ENCODE measurements at places on chromosomes 12 and 14.

DNA sequence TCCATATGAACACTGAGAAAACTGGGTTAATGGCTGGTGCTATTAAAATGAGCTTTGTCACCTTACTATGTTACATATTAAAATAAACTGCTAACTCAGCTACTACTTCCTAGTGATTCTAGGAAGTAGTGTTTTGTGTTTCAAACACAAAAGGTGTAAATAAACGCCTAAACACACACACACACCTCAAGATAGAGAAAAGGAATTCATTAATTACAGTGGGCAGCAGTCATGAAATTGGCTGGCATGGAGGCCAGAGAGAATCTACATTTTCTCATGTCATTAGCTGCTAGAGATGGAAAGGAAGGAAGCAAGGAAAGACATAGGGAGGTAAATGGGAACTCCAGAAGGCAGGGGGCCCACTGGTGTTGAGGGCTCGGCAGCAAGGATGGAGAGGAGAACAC is 787 bp upstream of the PRMT5 start:
- no peak for DNase-seq

DNA sequence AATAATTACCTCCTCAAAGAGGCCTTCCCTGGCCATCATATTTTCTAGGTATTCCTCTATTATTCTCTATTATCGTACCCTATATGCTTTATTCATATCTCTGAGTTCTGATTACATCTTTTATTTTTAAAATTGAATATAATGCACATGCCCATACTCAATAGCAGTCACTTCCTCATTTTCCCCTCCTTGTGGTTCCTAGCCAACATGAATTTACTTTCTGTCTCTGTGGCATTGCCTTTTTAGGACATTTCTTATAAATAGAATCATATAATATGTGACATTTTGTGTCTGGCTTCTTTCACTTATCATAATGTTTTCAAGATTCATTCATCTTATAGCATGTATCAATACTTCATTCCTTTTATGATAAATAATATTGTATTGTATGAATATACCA is 74.4 kb upstream of the TRHDE start:
- DNase-seq = no peak

- DNase-seq = no peak
Observed at GRCh38 chr12:109764123-109764522, 50.5 kb downstream of the FAM222A start.

- no peak for DNase-seq
Observed at GRCh38 chr12:6574576-6575295, 6.6 kb upstream of the NOP2 start.

- DNase-seq = no peak
Observed at GRCh38 chr12:110010853-110011723, 11.9 kb downstream of the ANKRD13A start.

- DNase-seq = no peak
Observed at GRCh38 chr14:77889971-77890442, 90.1 kb downstream of the ADCK1 start.

- DNase-seq = no peak
Observed at GRCh38 chr12:40469736-40470135, 222.5 kb upstream of the CNTN1 start.

DNA sequence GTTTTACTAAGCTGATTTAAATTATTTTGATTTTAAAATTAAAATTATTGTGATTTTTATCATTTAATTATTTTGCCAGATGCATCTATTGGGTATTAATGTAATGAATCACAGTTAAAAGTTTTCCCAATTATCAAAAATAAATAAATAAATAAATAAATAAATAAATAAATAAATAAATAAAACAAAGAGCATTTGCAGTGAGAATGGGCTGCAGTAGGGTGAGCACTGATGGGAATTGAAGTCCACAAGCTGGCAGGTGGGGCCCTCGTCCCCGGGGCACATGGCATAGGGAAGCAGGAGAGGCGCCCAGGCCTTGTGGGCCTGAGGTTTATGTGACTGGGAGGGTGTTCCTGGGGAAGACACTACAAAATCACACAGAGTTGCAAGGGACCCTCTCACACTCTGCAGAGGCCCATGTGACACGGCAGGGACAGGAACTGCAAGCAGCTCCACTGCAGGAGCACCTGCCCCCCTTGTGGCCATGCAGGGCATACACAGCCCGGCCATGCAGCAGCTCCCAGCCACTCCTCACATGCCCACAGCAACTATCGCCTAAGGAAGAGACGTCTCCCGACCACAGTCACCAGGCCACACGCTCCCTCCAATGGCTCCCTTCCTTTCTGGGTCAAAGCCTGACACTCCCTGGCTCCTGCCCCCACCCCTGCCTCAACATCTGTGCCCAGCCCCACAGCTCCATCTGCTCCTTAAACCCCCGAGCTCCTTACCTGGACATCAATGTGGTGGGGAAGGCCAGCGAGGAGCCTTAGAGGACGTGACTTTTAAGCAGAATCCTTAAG is 256.3 kb upstream of the SFSWAP start:
- DNase-seq = peak; percentile 55

GRCh38 chr12:95574799-95575452 is 23.6 kb upstream of the USP44 start:
- peak; percentile 61 for DNase-seq

DNA sequence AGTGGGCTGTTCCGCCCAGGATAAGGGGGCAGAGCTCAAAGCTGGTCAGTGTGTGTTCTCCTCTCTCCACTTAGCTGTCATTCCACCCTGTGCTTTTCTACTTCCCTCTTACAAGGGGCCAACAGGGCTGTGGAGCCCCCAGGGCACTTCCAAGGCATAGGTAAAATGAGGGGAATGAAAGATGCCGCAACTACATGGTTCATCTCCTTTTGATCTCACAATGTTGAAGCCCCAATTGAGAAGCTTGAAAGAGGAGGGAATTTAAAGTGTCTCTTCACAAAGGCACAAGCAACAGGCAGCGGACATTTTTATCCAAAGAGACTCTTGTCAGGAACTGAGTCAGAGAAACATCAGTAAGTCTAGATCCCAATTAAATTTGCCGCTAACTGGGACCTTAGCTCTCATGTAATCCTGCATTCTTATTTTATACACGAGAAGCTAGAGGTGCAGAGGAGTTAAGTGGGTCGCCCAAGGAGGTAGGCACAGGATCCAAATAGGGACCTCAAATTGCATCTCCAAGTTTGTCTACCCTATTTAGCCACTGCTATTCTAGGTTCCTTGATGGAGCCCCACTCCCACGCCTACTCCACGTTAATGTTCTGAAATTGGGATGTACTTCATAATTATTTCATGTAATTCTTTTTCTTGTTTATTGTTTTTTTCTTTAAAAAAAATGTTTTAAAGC is 20.1 kb downstream of the TRIM9 start:
- no peak for DNase-seq

GRCh38 chr12:79566452-79567174 is 124.2 kb downstream of the PAWR start:
- no peak for DNase-seq

DNA sequence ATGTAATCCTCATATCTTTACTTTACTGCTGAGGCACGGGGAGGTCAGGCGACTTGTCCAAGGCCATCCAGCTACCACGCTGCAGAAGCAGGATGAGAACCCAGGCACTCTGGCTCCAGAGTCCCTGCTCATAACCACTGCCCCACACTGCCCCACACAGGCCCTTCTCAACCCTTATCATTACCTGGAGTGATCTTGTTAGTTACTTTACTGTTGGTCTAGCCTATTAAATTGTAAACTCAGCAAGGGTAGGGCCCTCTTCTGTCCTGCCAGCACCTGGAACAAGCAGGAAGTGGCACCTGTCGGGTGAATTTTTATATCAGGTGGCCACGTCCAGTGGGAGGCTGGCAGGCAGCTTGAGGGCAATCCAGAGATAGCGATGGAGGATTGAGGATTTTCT is 12.2 kb downstream of the FAIM2 start:
- no peak for DNase-seq

DNA sequence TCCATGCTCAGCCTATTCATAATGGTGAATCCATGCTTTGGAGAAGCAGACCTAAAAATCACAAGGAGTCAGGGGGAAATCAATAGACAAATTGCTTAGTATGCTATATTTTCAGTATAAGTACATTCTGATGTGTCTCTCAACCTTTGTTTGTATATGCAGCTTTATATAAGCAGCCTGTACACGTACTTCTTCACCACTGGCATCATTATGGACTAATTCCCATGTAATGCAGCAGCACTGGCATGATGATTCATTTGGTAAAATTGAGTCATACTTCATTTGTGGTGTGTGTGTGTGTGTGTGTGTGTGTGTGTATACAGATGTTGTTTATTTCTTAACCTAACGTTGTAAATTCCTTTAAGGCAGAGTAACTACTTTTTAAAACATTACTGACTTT is 10.9 kb downstream of the DCP1B start:
- DNase-seq = peak; percentile 36

DNA sequence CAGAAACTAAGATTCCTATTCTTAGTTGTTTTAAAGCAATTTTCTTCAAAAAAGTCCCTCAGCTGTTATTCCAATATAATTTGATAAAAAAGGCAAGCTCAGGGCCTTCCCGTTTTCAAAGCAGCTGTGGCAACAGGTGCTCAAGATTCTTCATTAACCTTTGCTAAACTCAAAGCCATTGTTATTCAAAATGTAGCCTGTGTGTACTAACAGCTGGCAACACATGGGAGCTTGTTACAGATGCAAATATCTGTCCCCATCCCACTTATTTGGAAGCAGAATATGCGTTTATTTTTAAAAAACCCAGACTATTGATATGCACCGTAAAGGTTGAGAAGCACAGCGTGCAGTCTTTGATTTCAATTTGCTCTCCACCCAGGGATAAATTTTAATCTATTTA is 210.4 kb upstream of the SYT10 start:
- no peak for DNase-seq

DNA sequence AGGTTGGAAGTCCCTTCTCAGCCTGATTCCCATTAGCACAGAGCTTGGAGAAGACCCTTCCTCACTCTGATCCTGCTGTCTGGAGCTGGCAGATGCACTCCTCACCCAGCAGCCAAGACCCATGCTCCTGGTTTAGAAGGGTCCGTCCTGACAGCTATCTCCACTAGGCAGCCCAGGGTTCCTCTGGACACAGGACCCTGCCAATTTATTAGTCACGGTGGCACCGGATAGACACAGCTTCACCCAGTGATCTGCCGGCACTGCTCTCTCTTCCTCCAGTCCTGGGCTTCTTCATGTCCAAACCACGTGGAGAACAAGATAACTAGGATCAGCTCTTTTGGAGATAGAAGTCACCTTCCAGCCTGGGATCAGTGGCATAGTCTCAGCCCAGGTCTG is 26.2 kb upstream of the TCL1B start:
- no peak for DNase-seq

DNA sequence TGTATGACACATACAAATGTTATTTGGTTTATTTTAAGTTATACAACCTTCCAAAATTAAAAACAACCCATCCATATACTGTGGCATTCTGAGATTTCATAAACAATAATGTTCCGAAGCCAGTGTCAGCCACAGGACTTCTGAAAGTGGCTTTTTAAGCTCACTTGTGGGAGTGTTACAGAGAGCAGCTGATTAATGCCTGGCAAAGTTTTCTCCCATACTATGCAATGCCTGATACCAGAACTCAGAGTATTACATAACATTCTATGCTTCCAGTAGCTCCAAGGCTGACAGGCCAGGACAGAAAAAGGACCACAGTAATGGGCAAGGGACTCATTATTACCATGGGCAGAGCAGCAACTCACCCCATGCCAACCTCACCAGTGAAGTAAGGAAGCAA is 29.3 kb downstream of the NELL2 start:
- DNase-seq = no peak
